ENCODE measurements at places on chromosomes 2 and 18.

DNA sequence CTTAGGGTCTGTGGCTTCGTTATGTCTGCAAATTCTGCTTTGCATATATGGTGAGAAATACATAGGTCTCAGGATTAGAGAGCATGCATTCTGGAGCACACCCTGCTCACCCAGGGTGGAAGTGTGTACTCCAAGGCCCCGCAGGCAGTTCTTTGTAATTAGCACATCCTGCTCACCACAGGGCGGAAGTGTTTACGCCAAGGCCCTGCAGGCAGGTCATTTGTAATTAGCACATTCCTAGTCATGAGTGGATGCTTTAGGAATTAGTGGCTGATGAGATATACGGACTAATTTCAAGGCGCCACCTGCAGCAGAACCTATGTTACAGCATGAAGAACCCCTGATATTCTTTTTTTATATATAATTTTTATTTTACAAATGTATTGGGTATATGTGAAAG lies 4.2 kb downstream of the ALLC start:
- DNase-seq = no peak

DNA sequence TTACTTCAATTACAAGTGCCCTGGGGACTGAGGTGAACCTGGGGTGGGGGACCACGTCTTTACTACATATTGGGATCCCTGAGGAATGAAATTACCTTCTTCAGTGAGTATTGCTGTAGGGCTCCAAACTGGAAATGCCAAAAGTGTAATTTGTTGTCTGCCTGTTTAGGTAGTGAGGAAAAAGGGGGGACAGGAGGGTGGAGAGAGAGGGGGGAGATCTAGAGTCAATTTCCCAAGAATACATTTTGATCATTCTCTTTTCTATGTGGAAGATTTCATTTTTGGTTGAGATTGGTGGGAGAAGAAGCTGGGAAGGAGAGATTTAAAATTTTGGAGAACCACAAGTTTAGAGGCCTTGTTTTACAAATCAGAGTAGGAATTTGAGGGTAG lies 101.1 kb downstream of the SPTBN1 start:
- no peak for DNase-seq

GRCh38 chr2:48590017-48590416 lies 27.6 kb upstream of the GTF2A1L start:
- DNase-seq = no peak

DNA sequence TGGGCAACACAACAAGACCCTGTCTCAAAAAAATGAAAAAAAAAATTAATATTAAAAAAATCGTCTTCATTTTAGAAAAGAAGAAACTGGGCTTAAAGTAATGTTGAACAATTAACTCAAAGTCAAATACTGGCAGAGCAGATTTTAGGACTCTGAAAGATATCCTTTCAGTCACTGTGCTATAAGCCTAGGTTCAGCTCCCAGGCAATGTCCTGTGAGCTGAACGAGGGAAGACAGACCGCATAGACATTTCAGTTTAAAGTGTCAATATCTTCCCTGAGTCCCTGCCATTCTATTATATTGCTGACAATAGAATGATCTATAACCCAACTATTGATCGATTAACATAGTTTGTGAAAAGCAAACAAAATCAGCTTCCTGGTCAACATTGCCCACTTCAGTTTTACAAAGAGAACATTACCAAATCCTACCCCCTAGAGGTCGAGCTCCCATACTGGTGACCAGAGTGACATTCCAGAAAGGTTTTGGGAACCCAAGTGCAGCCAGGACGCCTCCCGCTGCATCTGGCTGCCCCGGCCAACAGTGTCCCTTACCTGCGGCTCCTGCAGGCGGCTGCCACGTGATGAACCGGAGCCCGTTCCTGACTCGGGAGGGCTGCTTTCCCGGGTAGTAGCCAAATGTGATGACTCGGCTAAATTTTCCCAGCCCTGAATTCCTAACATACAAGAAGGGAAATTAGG lies 639 bp downstream of the MRO start:
- DNase-seq = no peak

DNA sequence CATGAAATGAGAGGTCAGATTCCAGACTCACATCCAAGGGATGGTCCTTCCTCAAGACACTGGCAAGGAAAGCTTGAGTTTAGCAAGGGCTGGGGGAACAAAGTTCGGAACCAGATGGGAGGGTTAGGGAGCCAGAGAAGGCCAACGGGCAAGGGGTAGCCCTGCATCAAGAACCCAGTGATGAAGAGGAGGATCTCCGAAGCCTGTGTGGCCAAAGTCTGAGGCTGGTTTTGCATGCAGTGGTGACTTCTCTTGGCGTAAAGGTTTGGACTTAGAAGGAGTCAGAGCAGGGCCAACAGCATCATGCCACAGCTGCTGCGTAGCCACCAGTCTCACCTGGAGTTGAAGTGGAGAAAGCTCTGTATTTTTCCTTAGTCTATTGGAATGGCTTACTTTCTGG lies 123.5 kb upstream of the ALPP start:
- no peak for DNase-seq

DNA sequence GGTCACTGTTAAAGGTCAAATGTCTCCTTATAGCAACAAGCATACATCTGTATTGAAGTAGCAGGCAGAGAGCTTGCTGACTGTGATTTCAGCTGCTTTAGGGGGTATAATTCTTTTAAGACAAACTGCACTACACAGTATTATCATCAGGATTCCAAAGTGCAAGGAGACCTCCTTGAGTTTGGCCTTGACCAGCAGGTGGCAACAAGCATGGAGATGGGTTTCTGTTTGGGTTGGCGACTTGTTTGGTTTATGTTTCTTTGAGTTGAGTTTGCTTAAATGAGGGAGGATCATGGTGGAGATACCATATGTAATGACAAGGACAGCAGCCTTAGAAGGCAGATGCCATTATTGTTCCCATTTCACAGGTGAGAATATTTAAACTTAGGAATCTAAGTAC lies 681.0 kb upstream of the ID2 start:
- no peak for DNase-seq

- DNase-seq = no peak
These were observed 82.2 kb downstream of the FAM124B start for GRCh38 chr2:224319750-224320149.

GRCh38 chr2:212811036-212811805 lies 272.6 kb upstream of the ERBB4 start:
- no peak for DNase-seq

- no peak for DNase-seq
These were observed 207.3 kb downstream of the SH3RF3 start for GRCh38 chr2:109336296-109336695.

DNA sequence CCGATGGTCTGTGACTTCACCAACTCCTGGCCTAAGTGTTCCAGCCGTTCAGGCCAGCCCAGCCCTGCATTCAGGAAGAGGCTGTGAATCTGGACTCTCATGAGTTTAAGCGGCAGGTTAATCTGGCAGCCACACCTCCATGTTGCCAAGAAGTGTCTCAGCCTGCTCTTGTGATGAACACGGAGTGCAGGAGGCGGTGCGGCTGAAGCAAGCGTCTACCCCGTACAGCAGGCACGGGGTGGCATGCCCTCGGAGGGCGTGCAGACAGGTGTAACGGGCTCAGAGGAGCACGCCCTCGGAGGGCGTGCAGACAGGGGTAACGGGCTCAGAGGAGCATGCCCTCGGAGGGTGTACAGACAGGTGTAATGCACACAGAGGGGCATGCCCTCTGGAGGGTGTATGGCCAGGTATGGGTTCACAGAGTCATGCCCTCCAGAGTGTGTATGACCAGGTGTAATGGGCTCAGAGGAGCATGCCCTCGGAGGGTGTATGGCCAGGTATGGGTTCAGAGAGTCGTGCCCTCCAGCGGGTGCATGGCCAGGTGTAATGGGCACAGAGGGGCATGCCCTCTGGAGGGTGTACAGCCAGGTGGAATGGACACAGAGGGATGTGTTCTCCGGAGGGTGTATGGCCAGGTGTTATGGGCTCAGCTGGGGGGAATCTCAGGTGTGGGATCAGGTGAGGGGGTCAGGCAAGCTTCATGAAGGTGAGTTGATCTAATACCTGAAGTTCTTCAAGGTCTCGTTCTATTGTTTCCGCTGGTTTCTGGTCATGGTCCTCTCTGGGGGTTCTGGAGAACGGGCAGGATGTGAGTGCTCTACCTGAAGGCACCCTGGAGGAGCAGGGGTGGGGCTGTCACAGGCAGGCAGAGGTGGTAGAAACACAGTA lies 22.6 kb downstream of the CROCC2 start:
- DNase-seq = no peak

- DNase-seq = no peak
These were observed 28.3 kb downstream of the CSRNP3 start for GRCh38 chr2:165497659-165498317.

GRCh38 chr2:14587119-14587518 lies 45.4 kb upstream of the LRATD1 start:
- no peak for DNase-seq

DNA sequence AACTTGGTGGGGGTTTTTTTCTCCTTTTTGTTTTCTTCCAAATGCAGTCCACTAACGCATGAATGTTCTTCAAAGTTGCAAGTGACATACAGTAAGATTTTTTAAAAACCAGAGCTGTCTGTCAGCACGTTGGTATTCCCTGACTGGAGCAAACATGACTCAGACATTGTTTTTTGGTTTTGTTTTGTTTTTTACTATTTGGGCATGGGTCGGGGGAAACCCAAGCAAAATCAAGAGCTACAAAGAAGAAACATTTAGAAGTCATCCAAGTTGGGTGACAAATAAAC lies 726 bp upstream of the CCDC88A start:
- DNase-seq = no peak

- DNase-seq = no peak
These were observed 338.7 kb downstream of the HRH4 start for GRCh38 chr18:24799176-24799575.

GRCh38 chr2:33158482-33159003 lies 211.8 kb downstream of the LTBP1 start:
- DNase-seq = no peak

DNA sequence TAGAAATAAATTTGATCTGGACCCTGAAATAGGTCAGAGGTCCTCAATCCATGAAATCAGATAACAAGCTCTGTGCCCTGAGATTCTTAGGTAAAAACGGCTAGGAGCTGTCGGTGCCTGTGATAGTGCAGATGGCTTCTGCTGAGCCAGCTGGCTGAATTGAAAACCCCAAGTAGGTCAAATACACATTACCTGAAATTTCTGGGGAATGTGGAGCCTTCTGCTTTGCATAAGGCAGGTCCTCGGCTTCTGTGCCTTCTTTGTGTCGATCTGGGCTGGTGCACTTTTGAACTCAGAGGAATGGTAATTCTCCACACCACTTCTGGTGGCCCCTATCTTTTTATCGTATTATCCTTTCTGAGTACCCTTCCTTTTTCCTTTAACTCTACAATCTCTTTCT lies 66.6 kb downstream of the CNTNAP5 start:
- no peak for DNase-seq

- DNase-seq = no peak
These were observed 8.2 kb upstream of the TUBB6 start for GRCh38 chr18:12299862-12300261.

- DNase-seq = no peak
These were observed 4.2 kb downstream of the TEX51 start for GRCh38 chr2:126902859-126903258.

- no peak for DNase-seq
These were observed 17.2 kb upstream of the CD207 start for GRCh38 chr2:70852824-70853223.

DNA sequence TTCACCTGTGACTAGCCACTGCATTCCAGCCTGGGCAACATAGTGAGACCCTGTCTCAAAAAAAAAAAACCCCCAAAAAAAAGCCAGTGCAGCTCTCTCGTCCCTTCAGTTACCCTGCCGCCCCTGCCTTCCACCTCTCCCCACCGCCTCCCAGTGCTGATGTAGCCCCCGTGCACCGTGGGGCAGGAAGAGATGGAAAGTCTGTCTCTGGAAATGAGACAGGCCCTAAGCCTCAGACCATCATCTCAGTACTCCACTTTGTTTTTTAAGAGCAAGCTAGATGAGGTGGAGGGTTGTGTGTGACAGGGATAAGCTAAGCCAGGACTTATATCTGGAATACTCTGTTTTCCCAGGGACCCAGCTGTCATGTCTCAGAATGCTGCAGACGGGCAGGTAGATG lies 32.0 kb downstream of the MERTK start:
- no peak for DNase-seq

GRCh38 chr2:101435001-101435862 lies 39.7 kb downstream of the RFX8 start:
- no peak for DNase-seq
